ENCODE measurements at places on chromosomes 4 and X. TPM values are rescaled to one million over a fixed set of nuclear protein-coding genes. Genes with fewer than 3 reads are reported as not detected.

- DNase-seq, result no peak
Observed at GRCh38 chrX:103248553-103248952, 6.4 kb downstream of the TCEAL8 start.

FLNA gene
- total RNA-seq, result 1,680 TPM

DNA sequence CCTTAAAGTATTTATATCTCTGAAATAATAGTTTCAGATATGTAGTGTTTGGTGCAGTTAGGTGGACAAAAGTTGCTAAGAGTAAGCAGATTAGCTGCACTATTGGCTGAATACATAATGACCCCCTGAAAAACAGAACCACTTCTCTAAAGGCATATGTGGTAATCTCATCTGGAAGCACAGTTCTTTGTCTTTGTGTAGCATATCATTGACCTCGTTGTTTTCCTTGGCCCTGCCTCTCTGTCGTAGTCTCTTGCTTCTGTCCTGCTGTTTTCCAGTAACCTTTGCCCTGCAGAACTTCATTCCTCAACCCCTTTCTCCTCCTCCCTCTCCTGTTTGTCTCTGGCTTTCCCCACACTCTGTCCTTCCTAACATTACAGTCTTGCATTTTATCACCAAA, 41.4 kb downstream of the JADE3 start:
- DNase-seq, result no peak

ATP2B3 gene
- total RNA-seq, result not detected

- DNase-seq, result peak; percentile 23
Observed at GRCh38 chr4:176964116-176964691, 171.5 kb upstream of the VEGFC start.

GRCh38 chrX:13119386-13119785, 75.0 kb upstream of the FAM9C start:
- no peak for DNase-seq

GRCh38 chrX:134174859-134175258, 62.1 kb upstream of the CCDC160 start:
- DNase-seq, result no peak

DNA sequence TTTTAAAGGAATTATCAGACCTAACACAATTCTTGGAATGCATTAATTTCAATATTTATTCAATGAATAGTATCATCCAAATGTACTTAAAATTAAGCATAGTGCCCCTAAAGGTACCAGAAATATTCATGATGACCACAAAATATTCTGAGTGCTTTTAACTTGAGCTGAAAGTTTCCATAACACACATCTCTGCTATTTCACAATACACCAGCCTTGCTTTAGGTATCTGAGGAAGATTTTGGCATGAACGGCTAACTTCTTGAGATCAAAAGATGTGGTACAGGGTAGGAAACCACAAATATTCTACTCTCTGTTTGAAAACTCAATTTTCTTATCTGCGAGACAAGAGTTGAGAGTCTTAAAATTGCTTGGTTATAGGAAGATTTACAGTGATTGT, 538.3 kb upstream of the PCDH7 start:
- DNase-seq, result no peak

RXFP1 gene
- total RNA-seq, result not detected

- DNase-seq, result peak; percentile 25
Observed at GRCh38 chr4:65071564-65071963, 598.7 kb downstream of the EPHA5 start.

DNA sequence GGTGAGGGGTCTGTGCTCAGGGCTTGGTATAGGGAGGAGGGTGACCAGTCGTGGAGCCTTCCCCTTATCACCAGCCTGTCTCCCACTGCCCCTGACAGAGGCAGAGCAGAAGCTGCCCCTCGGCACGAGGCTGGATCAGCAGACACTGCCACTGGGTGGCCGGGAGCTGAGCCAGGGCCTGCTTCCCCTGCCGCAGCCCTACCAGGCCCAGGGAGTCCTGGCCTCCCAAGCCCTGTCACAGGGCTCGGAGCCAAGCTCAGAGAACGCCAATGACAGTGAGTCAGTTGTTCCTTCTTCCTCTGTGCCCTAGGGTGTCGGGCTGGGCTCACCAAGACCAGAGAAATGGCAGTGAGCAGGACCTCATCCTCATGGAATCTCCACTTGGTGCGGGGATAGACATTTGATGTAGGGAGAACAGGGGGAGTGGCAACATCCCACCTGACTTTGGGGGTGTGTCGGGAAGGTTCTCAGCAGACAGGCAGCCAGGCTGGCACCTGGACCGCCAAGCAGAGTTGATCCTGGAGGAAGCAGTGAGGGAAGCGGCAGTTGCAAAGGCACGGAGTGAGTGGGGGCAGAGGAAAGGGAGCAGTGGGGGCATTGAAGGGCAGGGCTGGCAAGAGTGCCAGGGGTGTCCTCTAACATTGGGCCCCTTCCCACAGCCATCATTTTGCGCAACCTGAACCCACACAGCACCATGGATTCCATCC, 14.3 kb upstream of the UBA1 start:
- DNase-seq, result no peak

DNA sequence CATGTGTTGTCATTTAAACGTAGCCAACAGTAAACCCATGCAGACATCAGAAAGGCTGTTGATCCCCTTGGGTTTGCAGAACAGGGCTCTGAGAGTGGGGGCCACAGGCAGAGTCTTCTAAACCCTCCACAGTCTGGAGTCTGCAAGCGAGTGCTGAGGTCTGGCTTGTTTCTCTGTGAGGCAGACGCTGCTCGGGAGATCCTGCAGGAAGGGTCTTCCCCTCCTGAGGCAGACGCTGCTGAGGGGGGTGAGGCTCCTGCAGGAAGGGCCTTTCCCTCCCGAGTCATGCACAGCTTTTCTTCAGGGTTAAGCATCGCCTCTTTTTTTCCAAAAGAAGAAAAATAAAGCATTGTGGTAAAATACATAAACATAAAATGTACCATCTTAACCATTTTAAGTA, 17.1 kb upstream of the PDE6B start:
- DNase-seq, result no peak

CXCL8 gene
- total RNA-seq, result 2.5 TPM

DNA sequence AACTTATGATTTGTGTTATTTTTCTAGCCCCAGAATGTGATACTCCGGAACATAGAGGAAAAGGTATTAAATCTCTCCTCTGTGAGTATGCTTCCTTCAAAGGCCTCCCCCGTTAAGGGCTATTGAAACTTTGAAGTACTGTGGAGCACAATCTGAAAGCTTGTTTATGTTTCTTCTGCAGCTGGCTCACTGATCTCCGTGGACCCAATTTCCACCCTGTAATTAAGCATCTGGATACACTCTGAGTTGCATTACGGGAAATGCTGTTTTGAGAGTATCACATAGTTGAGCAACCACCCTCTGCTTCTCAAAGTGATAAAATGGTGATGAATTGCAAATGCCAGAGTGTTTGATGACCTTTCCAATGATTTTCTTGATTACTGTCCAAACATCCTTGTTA, 296.8 kb upstream of the PABPC5 start:
- no peak for DNase-seq

DNA sequence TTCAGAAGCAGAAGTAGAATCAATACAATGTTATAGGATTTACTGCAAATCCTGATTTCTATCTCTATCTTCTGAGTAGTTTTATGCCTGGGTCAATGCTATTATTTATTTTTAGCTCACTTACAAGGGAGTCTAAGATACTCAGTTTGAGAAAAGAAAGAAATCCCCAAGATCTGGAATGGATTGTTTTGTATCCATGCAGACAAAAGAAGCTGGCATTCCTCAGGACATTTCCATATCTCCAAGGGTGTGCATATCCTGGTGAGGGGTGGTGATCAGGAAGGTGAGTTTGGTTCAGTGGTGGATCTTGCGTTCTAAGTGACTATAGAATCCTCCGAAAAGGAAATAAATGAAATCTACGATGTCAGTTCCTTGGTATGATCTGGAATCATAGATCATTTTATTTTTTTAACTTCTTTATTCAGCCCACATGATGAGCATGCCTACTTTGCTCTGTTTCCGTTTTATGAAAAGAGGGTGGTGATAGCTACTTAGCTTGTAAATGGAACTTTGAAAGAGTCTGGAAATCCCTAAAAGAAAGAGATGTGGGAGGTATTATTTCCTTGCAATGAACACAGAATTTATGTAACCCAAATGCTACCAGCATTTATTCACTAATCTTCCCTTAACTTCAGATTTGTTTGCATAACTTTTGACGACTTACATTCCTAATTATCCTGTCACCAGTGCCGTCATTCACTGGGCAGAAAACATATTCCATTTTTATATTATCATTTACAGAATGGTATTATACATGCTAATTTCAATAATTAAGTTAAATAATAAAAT, 81.1 kb upstream of the RAPGEF2 start:
- DNase-seq, result no peak

DNA sequence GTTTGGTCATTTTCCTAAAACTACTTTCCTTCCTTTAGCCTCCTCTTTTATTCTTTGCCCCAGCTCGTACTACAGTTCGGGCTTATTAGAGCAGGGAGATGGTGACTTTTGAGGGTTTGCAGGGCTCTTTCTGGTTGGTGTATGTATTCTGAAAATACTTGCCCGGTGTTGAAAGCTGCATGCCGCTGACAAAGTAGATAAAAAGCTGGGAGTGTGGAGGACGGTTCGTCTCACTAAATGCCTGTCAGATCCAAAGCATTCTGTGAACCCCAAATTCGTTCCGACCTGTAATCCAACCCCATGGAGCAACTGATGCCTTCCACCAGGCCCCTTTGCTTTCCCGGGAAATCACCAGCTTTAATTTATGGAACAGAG, 19.2 kb downstream of the TRIM2 start:
- no peak for DNase-seq

DNA sequence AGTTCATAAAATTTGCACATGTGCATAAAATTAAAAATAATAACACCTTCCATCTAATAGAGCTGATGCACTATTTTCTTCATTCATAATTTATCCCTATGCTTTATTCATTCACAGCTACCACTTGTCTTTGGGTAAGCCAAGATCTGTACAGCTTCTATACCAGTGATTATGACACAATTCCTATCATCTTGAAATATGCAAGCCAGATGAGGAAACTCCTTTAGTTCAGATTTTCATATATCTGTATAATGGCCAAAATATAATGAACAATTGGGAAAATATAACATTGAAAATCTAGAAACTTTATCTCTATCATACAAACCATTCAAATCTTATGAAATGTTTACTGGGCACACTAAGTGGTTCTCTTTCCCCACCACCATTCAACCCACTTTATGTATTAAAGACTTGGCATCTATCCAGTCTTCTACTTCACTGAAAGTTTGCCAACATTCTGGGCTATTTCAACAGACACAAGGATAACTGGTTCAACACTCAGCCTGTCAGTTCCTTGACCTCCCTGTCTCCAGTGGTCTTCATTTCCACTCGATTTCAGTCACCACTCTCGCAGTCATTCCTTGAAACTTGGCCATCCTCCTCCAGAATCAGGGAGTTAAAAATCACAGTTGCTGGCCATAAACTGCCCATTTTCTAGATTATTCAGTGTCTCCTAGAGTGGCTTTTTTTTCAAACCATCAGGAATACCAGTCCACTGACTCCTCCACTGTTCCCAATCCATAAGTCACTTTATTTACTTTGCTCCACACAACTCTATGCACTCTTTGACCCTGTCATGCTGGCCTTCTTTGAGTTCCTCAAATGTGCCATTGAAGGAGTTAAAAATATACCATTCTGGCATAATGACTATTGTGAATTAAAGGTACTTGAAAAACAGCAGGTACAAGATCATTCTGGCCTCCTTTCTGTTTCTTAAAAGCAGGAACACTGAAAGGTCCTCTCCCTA, 85.5 kb downstream of the CAMK2D start:
- DNase-seq, result no peak

BCAP31 gene
- 289 TPM for total RNA-seq

ITGB1BP2 gene
- 0.95 TPM for total RNA-seq

MFAP3L gene
- total RNA-seq, result 6.9 TPM

FUNDC2 gene
- total RNA-seq, result 63.5 TPM

GRCh38 chr4:166042510-166043055, 169.5 kb downstream of the TLL1 start:
- DNase-seq, result no peak

ZNF81 gene
- total RNA-seq, result 3.9 TPM

TMSB15B gene
- total RNA-seq, result 11.1 TPM

AWAT2 gene
- total RNA-seq, result not detected

DNA sequence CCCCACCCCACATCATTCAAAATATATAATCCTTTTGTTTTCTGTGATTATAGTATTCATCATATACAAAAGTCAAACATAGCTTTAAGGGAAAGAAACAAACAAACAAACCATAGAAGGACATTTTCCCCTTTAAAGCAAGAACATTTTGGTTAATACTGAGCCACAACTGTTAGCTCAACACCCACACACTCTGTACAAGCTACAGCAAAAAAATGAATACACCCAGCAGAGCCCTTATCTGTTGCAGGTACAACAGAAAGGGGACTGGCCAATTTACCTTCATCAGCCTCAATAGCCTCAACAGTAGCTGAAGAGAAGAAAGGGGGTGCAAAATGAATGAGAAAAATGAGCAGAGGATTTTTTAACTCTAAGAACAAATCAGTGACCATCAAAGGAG, 318.4 kb downstream of the PPP3CA start:
- no peak for DNase-seq

DNA sequence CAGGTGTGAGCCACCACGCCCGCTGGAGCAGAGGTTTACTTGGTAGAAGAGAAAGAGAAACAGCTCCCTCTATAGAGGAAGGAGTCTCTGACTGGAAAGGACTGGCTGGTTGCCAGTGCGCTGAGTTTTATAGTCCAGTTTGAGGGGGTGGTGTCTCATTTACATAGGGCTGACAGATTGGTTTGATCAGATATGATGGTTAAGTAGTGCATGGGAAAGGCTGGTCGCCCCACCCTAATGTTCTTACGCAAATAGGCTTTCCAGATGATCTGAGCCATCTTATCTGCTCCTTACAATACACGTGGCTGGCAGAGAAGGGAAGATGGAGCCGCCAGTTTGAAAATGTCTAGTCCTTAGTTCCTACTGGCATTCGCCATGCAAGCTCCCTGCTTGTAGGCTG, 439.5 kb downstream of the NAF1 start:
- no peak for DNase-seq

GRCh38 chr4:128347930-128348660, 60.5 kb upstream of the PGRMC2 start:
- DNase-seq, result no peak

GRCh38 chr4:153684182-153684970, at the start of gene TLR2:
TLR2 (plus strand) TSS chr4:153684280; CDS start chr4:153702908, 18,628 bp downstream.
- DNase-seq, result peak; percentile 39

DNA sequence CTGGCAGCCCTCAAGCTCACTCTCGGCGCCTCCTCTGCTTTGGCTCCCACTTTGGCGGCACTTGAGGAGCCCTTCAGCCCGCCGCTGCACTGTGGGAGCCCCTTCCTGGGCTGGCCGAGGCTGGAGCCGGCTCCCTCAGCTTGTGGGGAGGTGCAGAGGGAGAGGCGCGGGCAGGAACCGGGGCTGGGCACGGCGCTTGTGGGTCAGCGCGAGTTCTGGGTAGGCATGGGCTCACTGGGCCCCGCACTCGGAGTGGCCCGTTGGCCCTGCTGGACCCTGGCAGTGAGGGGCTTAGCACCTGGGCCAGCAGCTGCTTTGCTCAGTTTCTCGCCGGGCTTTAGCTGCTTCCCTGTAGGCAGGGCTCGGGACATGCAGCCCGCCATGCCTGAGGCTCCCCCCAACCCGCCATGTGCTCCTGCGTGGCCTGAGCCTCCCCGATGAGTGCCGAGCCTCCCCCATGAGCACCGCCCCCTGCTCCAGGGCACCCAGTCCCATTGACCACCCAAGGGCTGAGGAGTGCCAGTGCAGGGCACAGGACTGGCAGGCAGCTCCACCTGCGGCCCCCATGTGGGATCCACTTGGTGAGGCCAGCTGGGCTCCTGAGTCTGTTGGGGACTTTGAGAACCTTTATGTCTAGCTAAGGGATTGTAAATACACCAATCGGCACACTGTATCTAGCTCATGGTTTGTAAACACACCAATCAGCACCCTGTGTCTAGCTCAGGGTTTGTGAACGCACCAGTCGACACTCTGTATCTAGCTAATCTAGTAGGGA, 101.5 kb upstream of the DRD5 start:
- DNase-seq, result no peak

GRCh38 chr4:17066972-17067371, 168.5 kb upstream of the LDB2 start:
- peak; percentile 60 for DNase-seq

All from foreskin keratinocyte (primary cell).